ENCODE measurements at places on chromosomes 13 and 19.

GRCh38 chr13:28622286-28622685, 36.6 kb upstream of the POMP start:
- DNase-seq = no peak

GRCh38 chr19:2841855-2842574, 740 bp downstream of the ZNF555 start:
- no peak for DNase-seq

- no peak for DNase-seq
Measured at GRCh38 chr13:99741960-99742359, 229.6 kb downstream of the ZIC5 start.

- DNase-seq = peak; percentile 97
Measured at GRCh38 chr13:97256343-97256783, 34.2 kb downstream of the MBNL2 start.

DNA sequence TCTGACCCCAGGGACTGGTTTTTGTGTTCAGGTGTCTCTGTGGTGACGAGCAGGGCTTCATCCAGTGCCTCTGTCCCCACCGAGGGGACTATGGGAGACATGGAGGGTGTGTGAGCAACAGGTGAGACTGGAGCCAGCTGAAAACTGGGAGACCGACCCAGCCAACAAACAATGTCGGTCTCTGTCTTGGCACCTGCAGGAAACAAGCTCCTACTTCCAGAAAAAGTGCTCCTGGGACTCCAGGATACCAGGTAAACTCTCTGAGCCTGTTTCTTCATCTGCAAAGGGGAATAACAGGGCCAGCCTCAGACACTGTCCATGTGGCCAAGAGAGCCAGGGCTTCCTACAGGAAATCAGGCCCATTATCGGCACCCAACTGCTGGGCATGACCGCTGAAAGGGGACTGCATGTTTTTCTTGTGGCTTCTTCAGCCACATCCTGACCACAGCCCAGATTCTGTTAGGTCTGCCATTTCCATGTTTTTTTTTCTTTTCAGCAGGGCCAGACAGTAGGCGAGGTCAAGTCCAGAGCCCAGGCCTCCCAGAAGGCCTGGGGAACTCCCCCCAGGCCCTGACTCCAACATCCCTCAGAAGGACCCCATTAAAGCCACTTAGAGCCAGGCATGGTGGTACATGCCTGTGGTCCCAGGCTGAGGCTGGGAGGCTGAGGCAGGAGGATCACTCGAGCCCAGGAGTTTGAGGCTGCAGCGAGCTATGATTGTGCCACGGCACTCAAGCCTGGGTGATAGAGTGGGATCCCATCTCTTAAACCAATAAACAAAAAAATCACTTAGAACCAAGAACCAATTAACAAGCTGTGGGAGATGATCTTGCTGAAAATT, 836 bp upstream of the BST2 start:
- DNase-seq = peak; percentile 93

GRCh38 chr13:42364613-42365000, 92.7 kb downstream of the AKAP11 start:
- DNase-seq = peak; percentile 11

DNA sequence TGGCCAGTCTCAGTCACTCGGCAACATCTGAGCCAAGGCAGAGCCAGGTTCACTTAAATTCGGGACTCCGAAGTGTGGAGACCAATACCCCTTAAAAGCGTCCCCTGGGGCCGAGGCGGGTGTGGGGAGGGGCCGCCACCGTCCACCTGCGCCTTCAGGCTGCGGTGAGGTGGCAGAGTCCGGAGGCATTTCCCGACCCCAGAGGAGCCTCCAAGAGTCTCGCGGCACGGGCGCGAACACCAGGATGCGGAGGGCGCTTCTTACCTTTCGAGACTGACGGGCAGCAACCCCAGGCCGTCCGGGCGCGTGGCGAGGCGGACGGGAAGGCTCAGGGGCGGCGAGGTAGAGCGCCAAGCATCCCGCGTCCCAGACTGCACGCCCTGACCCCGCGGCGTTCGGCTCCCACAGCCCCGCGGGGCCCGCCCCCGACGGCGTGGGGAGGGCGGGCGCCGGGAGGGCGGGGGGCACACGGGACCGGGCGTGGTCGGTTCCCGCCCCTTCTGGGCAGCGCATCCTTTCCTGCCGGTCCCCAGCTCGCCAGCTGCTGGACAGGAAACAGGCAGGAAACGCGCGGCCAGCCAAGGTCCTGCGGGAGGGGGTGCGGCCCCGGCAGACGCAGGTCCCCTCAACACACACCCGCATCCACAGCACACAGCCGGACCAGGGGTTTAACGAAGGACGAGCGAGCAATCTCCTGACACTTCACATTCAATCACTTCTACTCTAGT, at the start of gene THSD1:
TSS of gene THSD1 (minus strand) at position 406 of the 728 bp plus-strand sequence. CDS start 3,572 bp downstream, outside the sequence.
- peak; percentile 47 for DNase-seq

DNA sequence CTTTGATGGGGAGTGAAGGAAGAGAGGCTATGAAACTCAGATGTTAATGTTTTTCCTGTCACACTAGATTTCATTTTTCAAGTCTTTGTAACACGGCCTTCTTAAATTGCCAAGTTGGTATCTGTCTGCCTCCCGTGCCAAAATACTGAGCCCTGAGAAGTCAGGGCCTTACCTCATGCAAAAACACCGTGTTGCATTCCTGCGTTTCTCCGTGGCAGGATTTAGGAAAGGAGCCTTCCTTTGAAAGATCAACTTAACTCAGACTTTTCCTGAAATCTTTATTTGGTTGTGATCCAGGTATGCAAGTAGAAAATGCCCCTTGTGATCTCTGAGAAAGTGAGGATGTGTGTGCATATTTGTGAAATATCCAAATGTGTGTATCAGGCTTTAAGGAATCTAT, 1291.0 kb upstream of the SLC10A2 start:
- DNase-seq = peak; percentile 35

- peak; percentile 71 for DNase-seq
Measured at GRCh38 chr19:23482829-23483228, 87.6 kb upstream of the ZNF91 start.

- DNase-seq = peak; percentile 38
Measured at GRCh38 chr19:41792513-41793413, 3.6 kb upstream of the CEACAM3 start.

DNA sequence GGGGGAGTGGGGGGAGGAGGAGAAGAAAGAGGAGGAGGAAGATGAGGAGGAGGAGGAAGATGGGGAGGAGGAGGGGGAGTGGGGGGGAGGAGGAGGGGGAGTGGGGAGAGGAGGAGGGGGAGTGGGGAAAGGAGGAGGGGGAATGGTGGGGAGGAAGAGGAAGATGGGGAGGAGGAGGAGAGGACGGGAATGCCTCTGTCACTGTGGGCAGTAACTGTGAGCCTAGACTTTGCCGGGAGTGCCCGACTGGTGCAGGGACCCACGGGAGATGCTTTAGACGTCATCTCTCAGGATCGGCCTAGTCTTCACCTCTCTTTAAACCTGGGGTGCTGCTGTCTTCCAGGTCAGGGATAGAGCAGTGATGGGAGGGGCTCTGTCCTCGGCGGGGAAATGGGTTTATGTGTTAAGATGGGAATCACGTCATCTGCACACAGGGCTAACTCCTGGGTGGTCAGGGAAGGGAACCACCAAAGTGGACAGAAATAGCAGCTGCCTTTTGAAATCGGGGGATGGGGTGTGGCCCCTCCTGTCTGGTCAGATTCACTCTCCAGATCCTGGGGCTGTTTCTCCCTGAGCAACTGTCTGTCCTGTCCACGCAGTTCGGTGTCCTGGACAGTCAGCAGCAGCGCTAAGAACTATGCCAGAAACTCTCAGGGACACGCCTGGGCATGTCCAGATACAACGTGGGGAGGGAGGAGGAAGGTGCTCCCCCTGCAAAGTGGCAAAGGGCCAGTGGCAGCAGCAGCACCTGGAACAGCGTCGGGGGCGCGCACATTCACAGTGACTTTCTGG, 26.9 kb downstream of the GAS6 start:
- peak; percentile 63 for DNase-seq

DNA sequence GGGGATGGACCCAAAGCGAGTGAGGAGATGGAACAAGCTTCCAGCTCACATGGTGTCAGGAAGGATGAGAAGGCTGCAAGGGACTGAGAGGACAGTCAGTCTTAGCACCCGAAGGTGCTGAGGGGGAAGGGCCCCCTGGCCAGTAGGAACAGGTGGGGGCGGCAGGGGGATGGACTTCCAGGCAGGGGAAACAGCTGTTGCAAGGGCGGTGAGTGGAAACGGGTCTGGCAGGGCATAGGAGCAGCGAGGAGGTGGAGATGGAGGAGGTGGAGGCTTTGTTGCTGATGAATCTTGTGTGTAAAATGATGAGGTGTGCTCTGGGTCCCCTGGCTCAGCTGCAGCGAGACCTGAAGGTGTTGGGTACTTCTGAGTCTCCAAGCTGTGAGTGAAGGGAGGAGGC, 1.2 kb downstream of the MAP1S start:
- DNase-seq = no peak

DNA sequence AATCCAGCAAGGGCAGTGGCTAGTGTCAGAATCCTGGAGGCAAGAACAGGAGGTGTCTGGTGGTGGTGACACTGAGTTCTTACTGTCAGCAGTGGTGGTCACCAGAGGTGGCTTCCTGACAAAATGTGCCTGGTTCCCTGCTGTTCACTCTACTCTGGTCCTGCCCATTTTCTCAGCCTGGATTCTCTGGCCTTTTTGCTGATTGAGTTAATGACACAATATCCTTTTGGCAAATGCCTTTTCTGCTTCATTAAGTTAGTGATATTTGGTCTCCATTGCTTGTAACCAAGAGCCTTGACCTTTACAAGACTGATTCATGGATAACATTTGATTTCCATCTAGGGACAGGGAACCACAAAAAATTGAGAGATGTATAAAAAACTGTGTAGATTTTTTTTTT, 51.1 kb downstream of the RFC3 start:
- peak; percentile 62 for DNase-seq

- DNase-seq = no peak
Measured at GRCh38 chr19:5234412-5234811, 106.2 kb downstream of the PTPRS start.

DNA sequence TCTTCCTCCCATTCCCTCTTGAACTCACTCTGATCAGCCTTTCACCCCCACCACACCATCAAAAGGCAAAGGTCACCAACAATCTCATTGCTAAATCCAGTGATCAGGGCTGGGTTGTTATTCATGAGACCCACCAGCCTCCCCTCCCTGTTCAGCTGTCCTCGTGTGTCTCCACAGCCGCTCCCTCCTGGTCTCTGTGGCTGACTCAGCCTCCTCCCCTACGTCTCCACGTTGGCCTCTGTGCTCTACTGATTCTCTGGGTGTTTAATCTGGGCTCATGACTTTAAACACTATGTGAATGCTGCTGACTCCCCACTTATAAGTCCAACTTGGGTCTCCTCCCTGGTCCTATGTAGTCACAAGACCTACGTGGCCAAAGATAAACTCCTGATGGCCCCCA, 38.9 kb downstream of the PARP4 start:
- DNase-seq = no peak

DNA sequence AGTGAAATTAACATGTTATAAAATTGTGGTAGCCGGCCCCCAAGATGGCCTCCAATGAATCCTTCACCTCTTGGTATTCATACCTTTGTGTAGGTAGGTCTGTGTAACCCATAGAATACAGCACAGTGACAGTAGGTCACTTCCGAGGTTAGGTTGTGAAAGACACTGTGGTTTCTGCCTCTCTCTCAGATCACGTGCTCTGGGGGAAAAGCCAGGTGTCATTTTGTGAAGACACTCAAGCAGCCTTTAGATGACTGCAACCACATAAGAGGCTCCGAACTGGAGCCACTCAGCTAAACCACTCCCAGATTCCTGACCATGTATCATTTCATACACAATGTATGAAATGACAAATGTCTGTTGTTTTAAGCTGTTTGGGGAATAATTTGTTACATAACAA, 9.8 kb upstream of the USPL1 start:
- no peak for DNase-seq

DNA sequence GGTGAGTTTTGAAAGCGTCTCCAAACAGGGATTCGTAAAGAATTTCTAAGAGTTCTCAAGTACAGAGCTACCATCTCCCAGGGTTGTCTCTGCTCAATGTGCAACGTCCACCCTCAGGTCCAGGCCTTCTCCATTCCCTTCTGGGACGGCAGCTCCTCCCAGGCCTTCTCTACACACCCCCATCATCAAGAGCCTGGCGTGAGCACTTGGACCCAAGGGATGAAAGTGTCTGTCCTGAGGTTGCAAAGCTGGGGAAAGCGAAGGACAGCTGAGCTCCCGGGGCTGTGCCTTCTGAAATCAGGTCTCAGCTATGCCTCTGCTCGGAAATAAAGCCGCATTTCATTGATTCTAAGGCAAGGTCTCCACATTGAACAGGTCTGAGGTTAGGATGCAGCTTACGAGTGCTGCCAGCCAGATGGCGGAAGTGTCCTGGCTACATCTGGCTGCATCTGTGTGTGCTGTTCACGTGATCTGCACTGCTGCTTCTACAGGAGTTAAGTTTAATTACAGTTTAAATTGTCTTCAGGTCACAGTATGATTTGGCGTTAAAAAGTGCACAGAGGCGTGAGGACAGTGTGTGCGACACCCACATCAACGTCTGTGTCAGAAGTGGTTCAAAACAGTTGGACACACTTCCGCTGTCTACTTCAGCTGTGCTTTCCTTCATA, 27.0 kb upstream of the MIER2 start:
- DNase-seq = no peak

DNA sequence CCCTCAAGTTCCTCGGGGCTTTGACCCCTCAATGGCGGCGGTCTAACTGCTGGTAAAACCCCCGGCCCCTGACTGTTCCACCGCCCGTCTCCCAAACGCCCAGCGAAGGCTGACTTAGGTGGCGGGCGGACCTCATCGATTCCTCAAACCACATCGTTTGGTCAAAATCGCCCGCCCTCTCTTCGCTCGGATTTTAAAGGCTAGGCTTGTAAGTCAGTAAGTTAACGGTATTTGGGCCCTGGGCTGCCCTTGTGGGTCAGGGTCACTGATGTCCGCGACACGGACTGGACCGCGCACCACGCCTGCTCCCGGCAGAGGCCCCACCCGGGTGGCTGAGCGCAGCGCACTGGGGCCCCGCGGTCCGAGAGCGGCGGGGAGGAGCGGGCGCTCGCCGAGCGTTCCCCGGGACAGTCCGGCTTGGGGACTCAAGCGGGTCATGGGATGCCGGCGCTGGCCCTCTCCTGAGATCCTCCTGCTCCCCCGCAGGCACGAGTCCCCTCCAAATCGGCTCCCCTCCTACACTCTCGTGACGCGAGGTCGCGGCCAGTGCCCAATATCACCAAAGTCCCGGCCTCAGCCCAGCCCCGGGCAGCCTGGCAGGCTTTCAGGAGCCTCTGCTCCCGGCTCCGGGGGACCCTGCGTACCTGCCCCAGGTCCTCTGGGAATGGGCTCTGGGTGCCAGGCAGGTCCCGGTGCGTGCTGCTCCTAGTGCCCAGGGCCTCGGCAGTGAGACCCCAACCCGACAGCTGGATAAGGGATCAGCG, 1.0 kb downstream of the FLT1 start:
- DNase-seq = no peak

DNA sequence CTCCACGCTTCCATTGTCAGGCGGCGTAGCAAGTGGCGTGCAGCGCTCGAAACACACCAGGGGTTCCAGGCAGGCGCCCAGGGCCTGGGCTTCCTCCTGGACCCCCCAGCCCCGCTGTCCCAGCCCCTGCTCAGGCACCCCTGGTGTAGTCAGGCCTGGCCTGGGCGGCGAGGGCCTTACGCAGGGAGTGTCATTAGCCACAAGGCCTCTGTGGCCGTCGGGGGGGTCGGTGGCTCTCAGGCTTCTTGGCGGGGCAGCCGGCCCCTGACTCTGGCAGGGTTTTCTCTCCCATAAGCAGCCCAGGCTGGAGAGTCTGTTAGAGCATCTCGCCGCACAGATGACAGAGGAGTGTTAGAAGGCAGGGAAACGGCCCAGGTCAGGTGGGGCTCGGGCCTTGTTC, 116.7 kb downstream of the KDM4B start:
- DNase-seq = no peak

All from M059J (cell line).